ENCODE measurements at places on chromosomes 7 and 10.

GRCh38 chr7:137820677-137821420, 25.9 kb downstream of the DGKI start:
- DNase-seq: peak; percentile 68

DNA sequence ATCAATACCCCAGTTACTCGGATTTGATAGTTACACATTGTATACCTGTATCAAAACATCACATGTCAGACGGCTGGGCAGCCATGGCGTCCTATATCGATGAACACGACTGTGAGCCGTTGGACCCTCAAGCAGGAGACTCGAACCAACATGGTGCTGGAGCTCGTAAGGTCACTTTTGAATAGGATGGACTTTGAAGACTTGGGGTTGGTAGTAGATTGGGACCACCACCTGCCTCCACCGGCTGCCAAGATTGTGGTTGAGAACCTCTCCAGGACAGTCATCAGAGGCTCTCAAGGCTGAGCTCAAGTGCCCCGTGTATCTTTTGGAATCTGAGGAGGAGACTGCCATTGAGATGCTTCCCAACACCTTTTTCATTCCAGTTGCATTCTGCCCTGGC, 1.9 kb upstream of the RINT1 start:
- no peak for DNase-seq

DNA sequence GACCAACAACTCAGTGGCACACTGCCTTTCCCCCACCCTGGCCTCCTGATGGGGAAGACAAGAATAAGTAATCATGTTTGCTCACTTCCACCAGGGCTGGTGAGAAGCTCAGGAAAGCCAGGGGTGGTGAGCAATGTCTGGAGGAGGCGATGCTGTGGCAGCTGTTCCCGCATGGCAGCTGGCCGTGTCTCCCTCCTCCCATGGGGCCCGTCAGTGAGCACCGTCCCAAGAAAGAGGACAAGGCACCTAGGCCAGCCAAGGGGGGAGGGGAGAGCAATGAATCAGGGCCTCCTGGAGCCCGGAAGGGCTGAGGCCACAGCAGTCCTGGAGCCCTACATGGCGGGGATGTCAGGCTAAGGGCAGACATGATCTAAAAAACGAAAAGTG, 69.2 kb upstream of the INSIG1 start:
- peak; percentile 64 for DNase-seq

DNA sequence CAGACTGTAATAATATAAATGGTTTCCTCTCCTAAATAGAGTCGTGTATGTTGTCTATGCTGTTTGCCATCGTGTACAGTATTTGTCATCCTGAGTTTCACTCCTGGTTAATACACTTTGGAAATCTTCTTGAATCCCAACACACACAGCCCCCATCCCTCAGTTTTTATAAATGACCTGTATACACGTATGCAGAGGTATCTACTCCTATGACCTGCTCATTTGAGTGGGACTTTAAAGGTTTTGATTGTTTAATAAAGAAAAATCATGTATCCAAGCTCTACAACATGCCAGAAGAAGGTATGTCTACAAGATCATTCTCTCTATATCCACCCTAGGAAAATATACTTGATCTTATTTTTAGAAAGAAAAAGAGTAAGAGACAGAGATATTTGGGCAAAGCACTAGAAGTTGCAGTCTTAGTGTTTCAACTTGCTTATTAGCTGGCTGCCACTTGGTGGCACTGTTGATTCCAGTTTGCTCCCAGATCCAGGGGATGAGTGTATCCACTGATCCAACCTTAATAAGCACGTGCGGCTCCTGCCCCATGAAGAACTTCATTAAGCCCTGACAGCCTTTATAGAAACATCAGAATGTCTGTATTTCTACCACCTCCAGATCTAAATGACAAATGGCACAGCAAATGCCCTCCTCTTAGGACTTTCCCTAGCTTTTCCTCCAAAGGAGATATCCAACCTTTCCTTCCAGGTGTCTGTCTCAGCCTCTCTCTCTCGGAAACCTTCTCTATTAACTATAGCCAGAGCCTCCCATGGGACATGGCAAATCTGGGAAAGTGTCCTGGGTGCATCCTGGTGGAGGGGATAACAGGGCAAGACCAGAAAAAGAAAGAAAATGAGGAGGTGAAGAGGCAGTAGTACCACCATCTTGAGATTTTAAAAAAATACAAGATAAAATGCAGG, 181.6 kb upstream of the NEBL start:
- DNase-seq: peak; percentile 50

- DNase-seq: peak; percentile 66
These were observed 18.1 kb downstream of the PRKG1 start for GRCh38 chr10:51092402-51092801.

GRCh38 chr7:139562491-139562890, 39.0 kb downstream of the CLEC2L start:
- no peak for DNase-seq

Data from fibroblast of lung (primary cell).